Left ventricle myocardium superior (tissue), 1 donor: ENCODE measurements at places on chromosomes 6 and 20.

- no peak for DNase-seq
Measured at GRCh38 chr6:44142835-44143234, 15.5 kb downstream of the TMEM63B start.

GRCh38 chr6:137248702-137249101, 29.5 kb upstream of the IFNGR1 start:
- DNase-seq, result no peak

GRCh38 chr6:17703256-17703694, 3.5 kb downstream of the NUP153 start:
- DNase-seq, result no peak

GRCh38 chr6:88614316-88614877, 349.0 kb downstream of the RNGTT start:
- DNase-seq, result no peak

DNA sequence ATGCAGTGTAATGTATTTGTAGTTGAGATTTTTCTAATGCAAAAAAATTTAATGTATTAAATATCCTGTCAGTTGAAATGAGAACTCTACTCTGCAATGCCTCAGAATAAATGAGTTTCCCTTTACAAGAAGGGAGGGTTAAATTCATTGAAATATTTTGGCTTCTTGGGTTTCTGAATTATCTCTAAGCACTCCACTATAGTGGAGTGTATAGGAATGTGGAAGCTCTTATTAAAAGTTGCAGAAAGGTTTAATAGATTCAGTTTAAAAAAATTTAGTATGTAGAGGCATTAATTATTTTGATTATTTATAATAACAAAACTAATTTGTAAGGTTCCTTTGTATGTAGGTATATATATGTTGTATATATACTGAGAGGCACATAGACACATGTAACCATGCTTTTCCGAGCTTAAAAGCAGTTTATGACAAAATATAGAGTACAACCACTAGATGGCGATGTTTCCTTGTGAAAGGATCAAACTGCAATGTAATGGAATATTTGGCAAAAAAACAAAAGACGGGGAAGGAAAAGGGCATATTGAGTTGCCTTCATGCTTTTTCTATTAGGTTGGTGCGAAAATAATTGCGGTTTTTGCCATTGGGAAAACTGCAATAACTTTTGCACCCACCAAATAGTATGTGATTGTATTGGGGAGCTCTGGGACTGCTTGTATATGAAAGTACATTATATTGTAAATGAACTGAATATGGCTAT, 144.2 kb downstream of the MYO6 start:
- DNase-seq, result no peak

DNA sequence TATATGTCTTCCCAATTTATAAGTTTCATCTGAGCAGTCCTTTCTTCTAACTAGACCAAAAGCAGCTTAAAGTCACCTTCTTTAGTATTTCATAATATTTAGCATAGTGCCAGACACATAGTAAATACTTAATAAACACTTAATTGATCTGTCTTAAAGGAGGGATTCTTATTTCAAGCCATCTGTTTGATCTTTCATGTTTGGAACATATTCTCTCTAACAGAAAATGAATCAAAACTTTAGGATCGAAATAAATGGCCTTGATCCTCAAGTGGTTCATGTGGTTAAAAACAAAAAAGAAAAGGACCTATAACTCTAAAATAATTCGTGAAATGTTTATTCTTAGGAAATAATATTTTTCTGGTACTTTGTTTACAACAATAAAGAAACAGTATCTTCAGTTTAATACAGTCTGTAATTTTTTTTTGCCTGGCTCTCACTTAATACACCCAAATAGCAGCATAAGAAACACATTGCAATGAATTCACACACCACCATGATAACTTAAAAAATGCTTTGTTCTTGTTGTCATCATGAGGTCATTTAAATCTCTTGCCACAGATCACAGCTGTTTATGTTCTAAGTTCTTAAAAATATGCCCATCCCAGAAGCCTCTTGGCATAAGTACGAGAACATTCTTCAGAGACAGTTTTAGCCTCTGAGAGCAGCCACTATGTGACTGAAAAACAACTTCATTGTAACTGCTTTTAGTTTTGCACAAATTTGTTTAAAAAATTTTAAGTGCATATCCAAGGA, 48.1 kb downstream of the ESF1 start:
- DNase-seq, result no peak

- no peak for DNase-seq
Measured at GRCh38 chr6:124907596-124907995, 54.6 kb upstream of the RNF217 start.

- DNase-seq, result no peak
Measured at GRCh38 chr6:7311917-7312615, 933 bp downstream of the SSR1 start.

GRCh38 chr6:1686117-1687098, 76.7 kb downstream of the FOXC1 start:
- DNase-seq, result no peak

DNA sequence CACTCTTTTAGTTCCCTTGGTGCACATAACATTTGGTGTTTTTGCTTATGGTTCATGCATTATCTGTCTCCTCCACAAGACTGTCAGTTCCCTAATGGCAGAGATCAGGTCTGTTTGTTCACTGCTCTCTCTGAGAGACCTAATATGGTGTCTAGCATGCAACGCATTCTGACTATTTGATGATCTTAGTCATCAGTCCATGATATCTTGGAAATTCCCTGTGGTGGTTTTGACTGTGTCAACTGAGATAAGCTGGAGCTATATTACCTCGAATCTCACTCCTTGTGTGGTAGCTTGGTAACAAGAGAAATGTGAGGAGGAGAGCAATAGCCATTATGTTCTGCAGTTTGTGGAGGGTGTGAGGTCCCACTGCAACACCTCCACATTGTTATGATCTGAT, 229.8 kb downstream of the FRK start:
- no peak for DNase-seq

DNA sequence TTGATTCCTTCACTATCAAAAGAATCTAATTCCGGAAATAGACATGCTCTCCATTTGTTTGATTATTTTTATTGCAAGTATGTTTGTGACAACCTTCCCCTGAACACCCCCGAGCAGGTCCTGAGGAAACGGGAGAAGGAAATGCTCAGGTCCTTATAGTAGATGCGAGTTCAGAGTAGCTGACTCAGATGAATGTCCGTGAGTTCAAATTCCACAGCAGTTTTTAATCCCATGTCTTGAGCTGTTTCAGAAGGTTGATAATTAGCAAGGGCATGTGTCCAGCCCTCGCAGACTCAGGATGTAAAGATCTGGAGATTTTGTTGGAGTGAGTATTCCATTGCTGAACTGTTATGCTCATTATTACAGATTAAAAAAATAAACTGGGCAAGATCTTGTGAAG, 169.3 kb downstream of the BCAS1 start:
- no peak for DNase-seq

DNA sequence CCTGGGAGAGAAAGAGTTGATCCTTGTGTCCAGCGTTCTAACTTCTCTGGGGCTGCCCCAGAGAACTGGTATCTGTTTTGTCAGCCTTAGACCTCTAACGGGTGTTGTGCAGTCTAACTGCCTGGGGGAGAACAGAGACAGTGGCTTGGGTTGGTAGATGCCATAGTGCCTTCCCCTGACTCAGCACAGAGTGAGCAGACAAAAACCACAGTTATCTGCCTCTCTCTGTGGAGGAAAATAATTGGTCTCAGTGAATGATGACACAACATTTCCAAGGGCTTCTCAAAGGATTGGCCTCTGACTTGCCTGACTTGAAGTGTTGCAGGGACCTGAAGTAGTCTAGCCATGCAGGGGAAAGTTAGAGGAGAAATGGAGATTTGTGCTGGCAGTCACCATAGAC, 226.2 kb upstream of the MAN1A1 start:
- DNase-seq, result no peak

- no peak for DNase-seq
Measured at GRCh38 chr6:39664173-39664572, 61.0 kb downstream of the KIF6 start.

GRCh38 chr6:146550911-146551310, 7.3 kb downstream of the RAB32 start:
- DNase-seq, result no peak

DNA sequence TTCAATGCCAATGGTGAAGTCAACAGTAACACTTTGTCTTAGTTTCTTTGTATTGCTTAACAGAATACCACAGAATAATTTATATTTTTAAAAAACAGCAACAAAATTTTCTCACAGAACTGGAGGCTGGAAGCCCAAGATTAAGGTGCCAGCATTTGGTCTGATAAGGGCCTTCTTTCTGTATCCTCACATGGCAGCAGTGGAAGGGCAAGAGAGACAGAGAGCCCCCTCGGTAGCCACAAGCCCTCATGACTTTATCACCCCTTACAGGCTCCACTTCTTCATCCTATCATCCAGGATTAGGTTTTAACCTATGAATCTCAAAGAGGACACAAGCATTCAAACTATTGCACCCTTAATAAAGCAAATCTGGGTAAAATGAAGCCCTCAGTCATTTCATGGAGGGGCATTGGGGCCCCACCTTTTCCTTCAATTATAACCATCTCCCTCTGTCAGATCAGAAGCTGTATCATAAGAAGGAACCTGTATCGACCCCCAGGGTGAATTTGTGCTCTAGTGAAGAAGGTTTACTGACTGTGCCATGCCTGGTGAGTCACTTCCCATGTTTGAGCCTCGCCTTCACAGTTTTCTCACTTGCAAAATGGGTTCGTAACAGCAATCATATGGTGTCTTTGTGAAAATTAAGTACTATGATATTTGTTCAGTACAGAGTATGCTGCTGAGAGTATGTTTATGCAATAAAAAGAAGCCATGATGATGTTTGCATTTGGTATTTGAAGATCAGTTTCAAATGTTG, 178.2 kb downstream of the LRFN2 start:
- no peak for DNase-seq

- peak; percentile 61 for DNase-seq
Measured at GRCh38 chr6:44921798-44922197, 406.3 kb upstream of the RUNX2 start.

DNA sequence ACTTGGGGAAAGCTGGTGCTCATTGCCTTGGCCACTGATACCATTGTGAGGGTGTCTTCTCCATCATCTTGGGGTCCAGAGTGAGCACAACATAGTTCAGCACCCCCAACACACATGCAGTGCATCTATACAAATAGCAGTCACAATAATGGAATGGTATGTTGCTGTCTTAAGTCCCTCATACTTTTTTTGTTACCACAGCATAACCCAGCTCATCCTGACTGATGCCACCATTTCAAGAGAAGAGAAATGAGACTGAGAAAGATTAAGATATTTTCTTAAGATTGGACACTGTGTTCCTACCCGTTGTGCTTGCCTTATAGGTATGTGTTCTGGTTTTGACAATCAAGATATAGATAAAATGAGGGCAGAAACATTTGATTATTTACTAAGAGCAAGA, 15.6 kb downstream of the CST4 start:
- no peak for DNase-seq

GRCh38 chr6:100724222-100724621, 156.9 kb downstream of the ASCC3 start:
- DNase-seq, result no peak

GRCh38 chr20:51715163-51715855, 52.9 kb downstream of the ATP9A start:
- DNase-seq, result no peak

- no peak for DNase-seq
Measured at GRCh38 chr6:69865126-69865525, 1.2 kb upstream of the COL19A1 start.

GRCh38 chr6:137653706-137654059, 159.5 kb upstream of the OLIG3 start:
- no peak for DNase-seq

DNA sequence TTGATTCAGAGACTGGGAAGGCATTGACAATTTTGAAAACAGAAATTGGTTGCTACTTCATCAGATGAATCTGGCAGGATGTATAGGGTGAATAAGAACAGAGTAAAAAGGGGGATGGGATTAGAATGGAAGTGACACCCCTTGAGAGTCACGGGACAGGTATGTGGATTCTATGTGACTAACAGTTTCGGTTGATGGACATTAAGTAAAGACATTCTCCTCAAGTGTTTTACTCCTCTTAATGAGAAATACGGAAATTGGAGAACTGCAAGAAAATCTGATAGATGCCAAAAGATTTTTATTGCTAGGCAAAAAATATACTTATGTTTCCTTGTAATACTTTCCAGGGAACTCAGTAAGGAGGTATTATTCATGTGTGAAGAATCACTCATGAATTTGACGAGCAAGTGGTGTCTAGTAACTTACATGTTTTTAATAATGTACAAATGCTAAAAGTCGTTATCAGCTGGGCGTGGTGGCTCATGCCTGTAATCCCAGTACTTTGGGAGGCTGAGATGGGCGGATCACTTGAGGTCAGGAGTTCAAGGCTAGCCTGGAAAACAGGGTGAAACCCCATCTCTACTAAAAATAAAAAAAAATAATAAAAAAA, 135.8 kb downstream of the KIF16B start:
- DNase-seq, result no peak

- no peak for DNase-seq
Measured at GRCh38 chr6:151408858-151409257, 17.5 kb upstream of the ZBTB2 start.

GRCh38 chr6:56852260-56853010, 102.5 kb upstream of the BEND6 start:
- no peak for DNase-seq

GRCh38 chr6:3616565-3617176, 134.8 kb downstream of the PXDC1 start:
- no peak for DNase-seq

GRCh38 chr20:50837532-50838321, 42.9 kb downstream of the BCAS4 start:
- peak; percentile 59 for DNase-seq

DNA sequence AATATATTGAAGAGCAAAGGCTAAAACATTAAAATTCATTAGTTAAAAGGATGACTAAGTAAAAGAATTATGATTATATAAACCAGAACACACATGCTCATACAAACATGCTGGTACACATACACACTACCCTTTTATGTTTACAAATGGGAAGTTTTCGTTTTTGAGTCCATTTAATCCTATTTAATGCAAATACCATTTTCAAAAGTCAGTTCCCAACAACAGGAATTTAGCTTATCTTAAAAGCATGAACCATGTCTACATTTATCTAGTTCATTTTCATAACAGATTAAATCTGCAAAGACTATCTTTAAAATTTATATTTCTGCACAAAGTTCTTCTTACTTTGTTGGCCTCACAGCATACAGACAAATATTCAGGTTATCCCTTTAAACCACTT, 42.5 kb downstream of the MAN1A1 start:
- DNase-seq, result no peak

DNA sequence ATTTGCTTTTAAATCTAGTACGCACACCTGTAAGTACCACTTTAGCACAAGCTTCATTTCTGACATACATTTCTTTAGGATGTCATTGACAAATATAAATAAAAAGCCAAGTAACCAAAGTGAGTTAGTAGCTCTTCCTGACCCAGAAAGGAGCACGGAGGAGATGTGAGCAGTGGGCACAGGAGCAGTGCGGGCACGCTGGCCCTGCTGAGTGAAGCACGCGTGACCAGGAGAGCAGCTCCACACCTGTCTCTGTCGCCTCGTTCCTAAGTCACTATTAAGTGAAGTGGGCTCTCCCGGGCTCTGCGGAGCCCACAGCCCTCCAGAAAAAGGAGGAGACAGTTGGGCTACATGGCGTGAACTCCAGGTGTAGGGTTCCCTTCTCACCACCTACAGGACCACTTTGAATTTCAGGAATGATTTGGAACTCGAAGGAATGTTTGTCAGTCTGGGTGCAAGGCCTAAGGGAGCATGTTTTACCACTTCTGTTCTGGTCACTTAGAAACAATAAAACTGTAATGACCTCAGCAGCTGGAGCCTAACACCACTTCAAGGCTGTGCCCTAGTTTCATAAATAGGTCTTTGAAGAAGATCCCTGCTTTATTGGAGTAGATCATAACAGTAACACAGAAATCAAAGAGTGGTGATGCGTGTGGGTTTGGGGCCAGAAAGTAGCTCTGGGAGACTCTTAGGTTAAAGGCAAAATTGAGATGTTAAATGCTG, 95.9 kb downstream of the FAM120B start:
- DNase-seq, result no peak
